Kidney tubule cell (primary cell): ENCODE measurements at places on chromosomes 1 and 21.
A peak's percentile ranks its signal among the peaks of the same experiment; 100 is the strongest.

DNA sequence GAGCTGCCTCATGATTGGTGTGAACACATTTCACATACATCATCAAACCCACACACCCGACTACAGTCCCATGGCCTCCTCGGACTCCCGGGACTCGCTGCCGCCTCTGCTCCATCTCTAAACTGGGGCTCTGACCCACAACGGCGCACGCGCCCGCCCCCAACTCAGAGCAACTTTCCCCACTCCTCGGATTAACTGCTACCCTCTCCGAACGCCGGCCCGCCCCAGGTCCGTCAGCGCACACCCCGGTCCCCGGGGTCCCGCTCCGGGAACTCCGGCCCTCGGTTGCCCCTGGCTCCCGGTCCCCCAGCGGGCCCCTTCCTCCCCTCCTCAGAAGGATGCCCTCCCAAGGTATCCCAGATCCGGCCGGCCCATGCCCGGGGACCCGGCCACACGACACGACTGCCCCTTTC, 740 bp downstream of the DSTYK start:
- peak; percentile 15 for DNase-seq

DNA sequence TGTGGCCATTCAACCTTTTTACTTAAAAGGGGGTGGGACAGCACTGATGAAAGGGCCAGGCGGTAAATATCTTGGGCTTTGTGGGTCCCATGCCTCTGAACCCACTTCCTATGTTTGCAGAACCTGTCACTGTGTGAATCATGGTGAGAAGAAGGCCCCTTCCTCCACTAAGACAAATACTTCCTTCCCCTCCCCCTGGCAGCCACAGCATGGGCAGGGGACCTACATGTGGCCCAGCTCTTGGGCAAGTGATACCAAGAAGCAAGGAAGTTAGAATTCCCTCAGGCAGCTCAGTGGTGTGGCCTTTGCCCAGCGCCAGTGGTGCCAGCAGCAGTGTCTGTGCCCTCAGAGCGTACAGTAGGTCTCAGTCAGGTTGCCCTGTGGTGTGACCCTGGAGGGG, 168.6 kb downstream of the TRIM33 start:
- no peak for DNase-seq

GRCh38 chr1:10402729-10403274, 3.9 kb downstream of the PGD start:
- peak; percentile 25 for DNase-seq

- no peak for DNase-seq
These were observed 31.9 kb downstream of the ACBD3 start for GRCh38 chr1:226154593-226154992.

GRCh38 chr1:209218981-209219380, 364.5 kb upstream of the CAMK1G start:
- DNase-seq, result no peak

- no peak for DNase-seq
These were observed 5.1 kb downstream of the LYPD8 start for GRCh38 chr1:248750496-248750895.

GRCh38 chr1:6208723-6209660, 3.1 kb downstream of the RNF207 start:
- no peak for DNase-seq

DNA sequence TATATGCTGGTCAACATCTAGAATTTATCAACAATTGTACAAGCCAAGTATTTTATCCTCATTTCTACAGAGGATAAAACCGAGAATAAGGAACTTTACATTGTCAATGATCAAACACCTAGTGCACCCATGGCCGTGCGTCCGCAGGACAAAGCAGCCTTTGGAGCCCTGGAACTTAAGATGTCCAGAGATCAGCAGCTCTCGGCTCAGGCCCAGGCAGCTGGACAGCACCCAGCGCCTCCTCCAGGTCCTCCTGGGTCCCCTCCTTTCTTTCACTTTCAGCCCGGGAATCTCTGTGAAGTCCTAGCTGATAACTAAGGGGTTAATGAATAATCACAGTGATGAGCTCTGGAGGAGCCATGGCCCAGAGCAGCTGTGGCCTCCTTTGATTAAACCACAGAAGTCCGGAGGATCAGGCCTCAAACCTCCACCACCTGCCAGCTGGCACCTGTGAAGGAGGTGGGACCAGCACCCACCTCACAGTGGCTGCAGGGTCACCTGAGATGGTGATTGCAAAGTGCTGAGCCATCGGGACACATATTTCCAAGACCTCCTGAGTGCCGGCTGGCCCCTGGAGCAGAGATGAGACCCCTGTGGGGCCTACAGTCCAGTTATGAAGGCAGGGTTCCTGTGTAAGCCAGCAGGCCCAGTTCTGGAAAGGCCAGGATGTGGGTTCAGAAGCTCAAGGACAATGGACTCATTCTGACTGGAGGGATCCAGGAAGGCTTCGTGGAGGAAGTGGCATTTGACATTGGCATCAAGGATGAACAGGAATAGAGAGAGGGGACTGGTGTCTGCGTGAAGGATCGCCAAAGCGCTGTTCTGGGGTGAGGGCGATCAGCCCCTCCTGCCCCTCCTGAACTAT, 11.6 kb upstream of the SAMD11 start:
- peak; percentile 61 for DNase-seq

DNA sequence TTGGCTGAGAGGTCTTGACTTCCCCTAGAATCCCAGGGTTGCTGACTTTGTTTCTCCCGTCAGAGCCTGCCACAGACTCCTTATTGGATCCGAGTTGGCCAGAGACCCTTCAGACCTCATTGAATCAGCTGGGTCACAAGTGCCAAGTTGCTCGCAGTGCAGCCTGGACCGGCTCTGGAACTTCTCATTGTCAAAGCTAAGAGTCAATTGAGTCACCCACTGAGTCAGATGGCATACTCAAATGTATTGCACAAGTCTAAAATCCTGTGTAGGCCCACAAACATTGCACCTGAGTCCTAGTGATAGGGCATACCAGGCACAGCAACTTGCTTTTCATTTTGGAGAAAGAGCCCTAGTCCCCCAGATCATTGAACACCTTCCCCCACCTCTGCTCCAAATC, 20.4 kb upstream of the SCAF4 start:
- DNase-seq, result peak; percentile 60

DNA sequence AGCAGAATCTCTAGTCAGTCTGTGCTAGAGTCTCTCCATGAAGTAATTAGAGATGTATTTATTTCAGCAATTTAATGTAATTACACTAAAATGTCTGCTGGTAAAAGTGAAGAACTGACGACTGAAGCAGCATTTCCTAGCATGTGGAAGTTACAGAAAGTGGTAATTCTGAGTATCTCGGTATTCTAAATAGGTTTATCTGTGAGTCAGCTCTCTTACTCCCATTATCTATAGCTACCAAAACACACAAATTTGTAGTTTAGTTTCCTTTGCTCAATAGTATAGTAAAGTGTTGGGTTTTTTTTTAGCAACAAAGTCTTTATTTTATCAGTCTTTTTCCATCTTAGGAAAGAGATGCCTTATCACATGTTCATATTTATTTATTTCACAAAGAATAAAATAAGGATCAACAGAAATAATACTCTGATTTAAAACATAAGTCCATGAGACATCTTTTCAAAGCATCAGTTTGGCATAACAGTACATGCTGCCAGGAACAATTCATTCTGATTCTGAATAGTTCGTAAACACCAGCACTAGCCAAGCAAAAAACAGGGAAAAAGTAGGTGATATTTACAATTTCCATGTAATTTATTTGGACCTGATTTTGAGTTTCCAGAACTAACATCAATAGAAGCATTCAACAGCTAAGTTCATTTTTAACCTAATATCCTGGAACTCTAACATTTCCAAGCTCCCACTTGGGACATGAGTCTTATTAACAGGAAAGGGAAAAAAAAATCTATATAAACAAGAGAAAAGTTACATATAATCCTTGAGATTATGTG, 76.3 kb downstream of the KCNT2 start:
- DNase-seq, result no peak
